ENCODE measurements at places on chromosomes 6 and 20.

DNA sequence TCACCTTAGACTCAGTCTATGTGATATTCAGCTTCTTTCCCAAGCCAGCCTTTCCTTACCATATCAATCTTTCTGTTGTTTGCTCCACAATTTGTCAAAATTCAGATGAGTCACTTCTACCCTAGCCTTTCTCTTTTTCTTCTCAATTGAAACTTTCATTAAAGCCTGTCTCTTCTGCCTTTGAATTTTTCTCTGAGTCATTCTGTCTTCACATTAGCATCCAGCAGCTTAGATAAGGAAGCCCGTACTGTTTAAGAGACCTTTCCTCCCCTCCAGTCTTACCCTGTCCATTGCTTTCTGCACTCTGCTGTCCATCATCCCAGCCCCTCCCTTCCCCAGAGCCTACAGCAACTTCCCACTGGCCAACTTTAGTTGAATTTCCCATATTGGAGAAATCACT is 34.9 kb upstream of the RALGAPA2 start:
- no peaks in the 10 kb centered on the region for H3K4me1 ChIP-seq
- DNase-seq, result no peak
- peaks cover 3% of the 10 kb centered on the region for H3K27me3 ChIP-seq
- H3K36me3 ChIP-seq, result no peaks in the 10 kb centered on the region

GRCh38 chr6:110331816-110332215 is 26.3 kb downstream of the METTL24 start:
- H3K27me3 ChIP-seq, result no peaks in the 10 kb centered on the region
- DNase-seq, result peak; percentile 61
- no peak overlapping the region for H3K27ac ChIP-seq

- peaks cover 68% of the 10 kb centered on the region for H3K27me3 ChIP-seq
- no peak overlapping the region for H3K27ac ChIP-seq
- DNase-seq, result no peak
- no peaks in the 10 kb centered on the region for H3K4me1 ChIP-seq
- no peak overlapping the region for H3K4me3 ChIP-seq
- no peaks in the 10 kb centered on the region for H3K36me3 ChIP-seq
Observed at GRCh38 chr20:1204113-1204512, 859 bp downstream of the C20orf202 start.

DNA sequence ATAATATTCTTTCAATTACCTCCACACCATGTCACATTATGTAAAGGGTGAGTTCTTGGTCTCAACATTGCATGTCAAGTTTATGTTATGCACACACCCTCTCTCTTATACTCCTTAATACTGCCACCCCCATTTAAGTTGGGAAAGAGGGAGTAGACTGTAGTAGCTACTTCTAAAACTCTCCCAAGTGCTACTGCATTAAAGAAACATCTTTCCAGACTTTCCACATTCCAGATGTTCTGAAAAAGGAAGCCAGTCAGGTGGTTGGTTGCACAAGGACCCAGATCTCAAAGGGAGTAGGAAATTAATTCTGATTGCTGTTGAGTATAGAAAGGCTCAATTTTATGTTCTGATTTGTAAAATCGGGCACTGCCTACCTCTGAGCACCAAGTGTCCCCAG is 419.5 kb downstream of the CD83 start:
- no peak overlapping the region for H3K4me3 ChIP-seq
- H3K27me3 ChIP-seq, result no peaks in the 10 kb centered on the region
- no peaks in the 10 kb centered on the region for H3K4me1 ChIP-seq
- no peaks in the 10 kb centered on the region for H3K36me3 ChIP-seq
- no peak overlapping the region for H3K27ac ChIP-seq

DNA sequence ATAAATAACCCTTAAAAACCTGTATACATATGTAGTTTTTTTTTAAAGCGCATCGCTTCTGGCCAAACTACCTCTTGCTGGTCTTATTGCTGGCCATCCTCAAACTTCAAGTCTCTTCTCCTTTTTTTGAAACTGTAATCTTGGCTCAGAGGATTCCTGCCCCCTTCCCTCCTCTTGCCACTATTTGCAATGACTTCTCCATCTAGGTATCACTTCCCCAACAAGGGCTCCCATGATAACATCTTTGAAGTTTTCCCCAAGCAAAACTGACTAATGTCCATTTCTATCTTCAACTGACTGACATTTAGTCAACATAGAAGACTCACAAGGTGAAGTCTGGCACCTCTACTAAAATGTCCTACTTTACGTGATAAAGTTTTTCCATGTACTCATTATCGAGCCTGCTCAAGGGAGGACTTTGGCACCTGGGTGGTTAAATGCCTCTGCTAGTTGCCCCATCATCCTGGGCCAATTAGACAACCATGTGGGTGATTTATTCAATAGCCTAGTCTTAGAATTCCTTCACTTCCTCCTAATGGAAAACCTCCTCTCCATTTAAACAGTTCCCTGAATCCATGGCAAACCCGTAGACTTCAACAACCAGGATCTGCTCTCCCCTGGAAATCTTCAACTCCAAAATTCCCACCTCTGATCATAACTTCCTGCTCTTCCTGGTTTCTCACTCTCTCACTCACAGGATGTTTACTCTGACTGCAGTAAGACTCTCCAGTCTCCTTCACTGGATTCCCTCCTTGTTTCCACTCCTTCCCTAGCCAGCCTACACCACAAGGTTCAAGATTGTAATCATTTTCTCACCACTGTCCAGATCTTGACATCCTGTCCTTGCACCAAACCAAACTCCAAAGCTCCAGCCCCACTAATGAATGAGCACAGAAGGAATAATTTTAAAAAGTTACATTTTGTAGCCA is 9.4 kb upstream of the PLAGL1 start:
- no peak for DNase-seq
- no peaks in the 10 kb centered on the region for H3K4me1 ChIP-seq
- no peak overlapping the region for H3K27ac ChIP-seq
- no peaks in the 10 kb centered on the region for H3K27me3 ChIP-seq
- H3K4me3 ChIP-seq, result no peak overlapping the region

GRCh38 chr20:46085179-46085851 is 4.4 kb downstream of the NCOA5 start:
- peak; percentile 61 for DNase-seq
- H3K4me3 ChIP-seq, result no peak overlapping the region
- H3K36me3 ChIP-seq, result no peaks in the 10 kb centered on the region
- H3K27me3 ChIP-seq, result no peaks in the 10 kb centered on the region
- no peak overlapping the region for H3K27ac ChIP-seq

All from mesenchymal stem cell (in vitro differentiated cells and primary cell).